Hepatocyte (in vitro differentiated cells): ENCODE measurements at places on chromosomes 7 and 10. TPM values are rescaled to one million over a fixed set of nuclear protein-coding genes. Genes with fewer than 3 reads are reported as not detected.

The GARIN1A gene
- polyA plus RNA-seq, result 0.44 and 1.7 TPM in 2 replicates

The GAD2 gene
- 0.33 TPM in 1 of 2 replicates, not detected in the other for polyA plus RNA-seq

The HYAL4 gene
- not detected in 2 replicates for polyA plus RNA-seq

The NDUFB8 gene
- polyA plus RNA-seq, result 350 and 355 TPM in 2 replicates

GRCh38 chr7:107728276-107728675 is 15.7 kb upstream of the CBLL1 start:
- H3K4me1 ChIP-seq, result no peaks in the 10 kb centered on the region
- no peak overlapping the region for H3K4me3 ChIP-seq
- DNase-seq, result no peak
- H3K27ac ChIP-seq, result no peak overlapping the region
- H3K27me3 ChIP-seq, result peaks cover 14% of the 10 kb centered on the region

DNA sequence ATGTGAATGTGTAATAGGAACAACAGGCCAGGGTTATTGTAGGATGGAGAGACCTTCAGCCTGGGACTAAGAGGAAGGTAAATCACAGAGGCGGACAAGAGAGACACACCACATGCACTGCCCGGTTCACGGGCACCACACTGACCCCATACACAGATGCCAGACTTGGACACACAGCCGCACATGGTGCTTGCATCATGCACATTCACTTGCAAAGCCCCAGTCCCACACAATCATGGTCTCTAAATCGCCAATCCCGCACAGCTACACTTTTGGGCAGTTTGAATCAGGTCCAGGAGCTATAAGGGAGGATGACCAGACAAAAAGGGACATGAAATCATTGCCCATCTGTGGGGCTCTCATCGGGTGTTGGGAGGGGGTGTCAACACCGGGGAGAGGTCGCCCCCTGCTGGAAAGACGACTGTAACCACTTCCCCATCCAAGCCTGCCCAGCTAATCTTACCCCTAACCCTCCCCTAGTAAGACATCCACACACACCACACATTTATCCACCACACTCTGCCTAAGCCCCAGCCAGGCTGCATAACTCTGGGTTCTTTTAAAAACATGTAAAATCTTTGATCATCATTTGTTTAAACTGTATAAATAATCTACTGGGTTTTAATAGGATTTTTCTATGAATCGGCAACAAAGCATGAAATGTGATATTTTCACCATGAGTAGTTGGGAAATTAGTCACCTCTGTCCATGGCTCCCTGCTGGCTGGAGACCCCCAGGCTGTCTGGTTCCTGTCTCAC is 40.5 kb upstream of the SLF2 start:
- peak; percentile 68 for DNase-seq
- H3K27me3 ChIP-seq, result peaks cover 10% of the 10 kb centered on the region
- no peak overlapping the region for H3K27ac ChIP-seq
- peaks cover 12% of the 10 kb centered on the region for H3K4me1 ChIP-seq
- H3K4me3 ChIP-seq, result no peak overlapping the region

- DNase-seq, result no peak
- no peaks in the 10 kb centered on the region for H3K4me1 ChIP-seq
- no peak overlapping the region for H3K27ac ChIP-seq
- H3K4me3 ChIP-seq, result no peak overlapping the region
Observed at GRCh38 chr10:13770760-13771493, 184.2 kb downstream of the PRPF18 start.

GRCh38 chr7:17402628-17403278 is 104.3 kb downstream of the AHR start:
- no peak overlapping the region for H3K4me3 ChIP-seq
- no peaks in the 10 kb centered on the region for H3K36me3 ChIP-seq
- DNase-seq, result no peak

DNA sequence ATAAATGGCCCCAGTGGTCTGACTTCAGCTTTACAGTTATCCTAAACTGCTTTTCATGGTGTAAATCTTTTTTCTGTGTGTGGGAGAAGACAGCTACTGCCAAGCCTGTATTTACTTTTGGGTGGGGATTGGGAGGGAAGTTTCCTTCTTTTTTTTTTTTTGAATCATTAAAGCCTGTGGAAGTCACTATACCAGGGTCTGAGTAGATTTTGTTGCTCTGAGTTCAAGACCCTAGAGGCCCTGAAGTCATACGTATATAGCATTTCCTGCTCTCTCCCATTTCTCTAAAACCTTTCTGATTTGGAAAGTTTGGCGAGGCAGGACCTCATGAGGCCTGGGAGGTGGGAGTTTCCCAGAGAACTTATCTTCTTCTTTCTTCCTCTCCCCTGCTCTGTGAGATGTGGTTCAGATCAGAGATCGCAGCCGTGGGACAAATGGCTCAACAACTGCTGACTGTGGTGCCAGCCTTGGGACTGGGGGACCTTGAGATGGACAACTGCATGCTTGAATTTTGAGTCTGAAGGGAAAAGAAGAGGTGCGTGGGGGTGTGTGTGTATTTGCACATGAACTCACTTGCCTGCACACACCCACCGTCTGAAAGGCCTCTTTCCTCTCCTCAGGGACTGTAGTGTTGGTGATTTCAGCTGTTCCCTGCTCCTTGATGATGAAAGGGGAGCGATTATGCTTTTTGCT is 18.1 kb downstream of the LRMDA start:
- H3K27ac ChIP-seq, result no peak overlapping the region
- no peaks in the 10 kb centered on the region for H3K27me3 ChIP-seq
- DNase-seq, result no peak
- no peak overlapping the region for H3K4me3 ChIP-seq
- peaks cover 12% of the 10 kb centered on the region for H3K4me1 ChIP-seq

GRCh38 chr7:37642028-37642540 is 41.5 kb upstream of the GPR141 start:
- no peaks in the 10 kb centered on the region for H3K27me3 ChIP-seq
- no peaks in the 10 kb centered on the region for H3K4me1 ChIP-seq
- DNase-seq, result no peak
- H3K4me3 ChIP-seq, result no peak overlapping the region
- no peaks in the 10 kb centered on the region for H3K36me3 ChIP-seq

DNA sequence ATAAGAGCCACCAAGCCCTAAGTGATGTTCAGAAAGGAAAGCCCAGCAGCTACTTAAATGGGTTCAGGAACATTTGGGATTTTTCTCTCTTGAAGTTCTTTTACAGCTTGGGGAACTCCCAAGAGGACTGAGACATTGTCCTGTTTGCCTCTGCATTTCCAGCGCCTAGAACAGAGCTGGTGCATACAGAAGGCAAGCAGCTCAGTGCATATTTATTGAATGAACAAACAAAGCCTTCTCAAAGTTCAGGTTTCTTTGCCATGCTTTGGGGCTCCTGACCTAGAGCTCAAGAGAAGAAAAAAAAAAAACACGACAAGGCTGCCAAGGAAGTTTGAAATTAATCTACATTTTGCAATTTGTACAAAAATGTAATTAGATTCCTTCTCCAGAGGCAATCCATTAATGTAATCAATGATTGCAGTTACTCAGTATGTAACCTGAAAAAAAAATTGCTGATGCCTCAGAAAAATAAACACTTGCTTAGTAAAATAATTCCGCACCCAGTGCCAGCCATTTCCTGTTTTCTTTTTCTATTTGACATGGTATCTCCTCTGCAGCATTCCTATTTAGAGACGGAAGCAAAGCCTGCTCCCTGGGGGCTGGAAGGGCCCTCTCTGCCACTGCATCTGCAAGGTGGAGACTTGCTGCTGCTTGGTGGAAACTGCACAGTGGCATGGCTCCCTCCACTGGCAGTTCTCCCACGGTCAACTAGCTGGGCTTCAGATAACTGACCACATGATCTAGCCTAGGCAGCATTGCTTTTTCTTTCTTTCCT is 157.3 kb downstream of the TMEM178B start:
- H3K4me3 ChIP-seq, result no peak overlapping the region
- H3K27me3 ChIP-seq, result no peaks in the 10 kb centered on the region
- DNase-seq, result peak; percentile 63
- H3K4me1 ChIP-seq, result no peaks in the 10 kb centered on the region

- H3K27me3 ChIP-seq, result no peaks in the 10 kb centered on the region
- no peak overlapping the region for H3K27ac ChIP-seq
- H3K4me1 ChIP-seq, result no peaks in the 10 kb centered on the region
Observed at GRCh38 chr7:132279718-132280117, 296.6 kb downstream of the PLXNA4 start.

DNA sequence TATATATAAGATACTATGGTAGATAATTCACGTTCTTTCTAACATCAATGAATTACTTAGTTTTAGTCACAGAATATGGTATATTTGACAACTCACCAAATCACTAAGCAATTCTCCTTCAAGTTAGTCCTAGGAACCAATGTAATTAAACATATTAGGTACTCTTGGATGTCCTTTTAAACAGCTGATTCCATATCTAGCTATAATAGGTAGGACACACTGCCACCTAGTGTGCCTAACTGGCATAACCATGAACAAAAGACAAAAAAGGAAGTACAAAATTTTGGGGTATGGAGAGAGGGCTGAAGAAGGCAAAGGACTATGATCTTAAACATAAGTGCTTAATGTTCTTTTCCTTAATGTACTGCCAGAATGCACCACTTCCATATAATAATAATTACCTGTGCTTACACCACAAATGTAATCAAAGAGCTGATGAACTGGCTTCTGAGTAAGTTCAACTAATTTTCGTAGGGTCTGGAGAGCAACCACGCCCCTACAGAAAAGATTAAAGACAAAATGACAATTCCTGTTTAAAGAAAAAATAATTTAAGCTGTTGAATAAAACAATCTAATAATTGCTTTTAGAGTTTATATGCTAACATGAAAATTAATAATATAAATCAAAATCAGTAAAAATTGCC is 28.7 kb downstream of the PNPLA8 start:
- no peaks in the 10 kb centered on the region for H3K36me3 ChIP-seq
- no peak overlapping the region for H3K4me3 ChIP-seq
- H3K27ac ChIP-seq, result no peak overlapping the region
- H3K4me1 ChIP-seq, result no peaks in the 10 kb centered on the region
- peak; percentile 54 for DNase-seq

GRCh38 chr7:148290538-148290937 is 300.0 kb upstream of the C7orf33 start:
- H3K36me3 ChIP-seq, result no peaks in the 10 kb centered on the region
- no peaks in the 10 kb centered on the region for H3K27me3 ChIP-seq
- no peak overlapping the region for H3K4me3 ChIP-seq
- no peak overlapping the region for H3K27ac ChIP-seq
- DNase-seq, result no peak
- H3K4me1 ChIP-seq, result peaks cover 5% of the 10 kb centered on the region

DNA sequence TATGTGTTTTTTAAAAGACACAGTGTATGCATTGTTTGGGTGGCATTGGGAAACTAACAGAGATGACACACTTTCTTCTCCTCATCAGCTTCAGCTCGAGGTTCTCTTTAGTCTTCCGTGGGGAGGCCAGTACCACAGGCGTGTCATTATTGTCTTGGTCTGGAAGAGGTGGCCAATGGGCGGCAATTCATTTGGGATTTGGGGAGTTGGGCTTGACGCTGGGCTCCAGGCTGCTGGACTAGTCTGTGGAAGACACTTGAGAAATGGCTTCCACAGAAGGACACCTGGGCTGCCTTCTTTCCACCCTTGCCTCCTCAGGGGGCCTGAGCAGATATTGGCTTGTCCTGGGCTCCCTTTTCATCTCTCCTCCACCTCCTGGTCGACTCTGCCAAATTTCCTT is 192.2 kb downstream of the SH2D4B start:
- no peaks in the 10 kb centered on the region for H3K27me3 ChIP-seq
- no peaks in the 10 kb centered on the region for H3K36me3 ChIP-seq
- H3K4me3 ChIP-seq, result no peak overlapping the region

GRCh38 chr7:149431486-149432120 is 29.3 kb downstream of the ZNF777 start:
- H3K27me3 ChIP-seq, result no peaks in the 10 kb centered on the region
- H3K36me3 ChIP-seq, result no peaks in the 10 kb centered on the region
- no peaks in the 10 kb centered on the region for H3K4me1 ChIP-seq
- DNase-seq, result no peak
- no peak overlapping the region for H3K27ac ChIP-seq

DNA sequence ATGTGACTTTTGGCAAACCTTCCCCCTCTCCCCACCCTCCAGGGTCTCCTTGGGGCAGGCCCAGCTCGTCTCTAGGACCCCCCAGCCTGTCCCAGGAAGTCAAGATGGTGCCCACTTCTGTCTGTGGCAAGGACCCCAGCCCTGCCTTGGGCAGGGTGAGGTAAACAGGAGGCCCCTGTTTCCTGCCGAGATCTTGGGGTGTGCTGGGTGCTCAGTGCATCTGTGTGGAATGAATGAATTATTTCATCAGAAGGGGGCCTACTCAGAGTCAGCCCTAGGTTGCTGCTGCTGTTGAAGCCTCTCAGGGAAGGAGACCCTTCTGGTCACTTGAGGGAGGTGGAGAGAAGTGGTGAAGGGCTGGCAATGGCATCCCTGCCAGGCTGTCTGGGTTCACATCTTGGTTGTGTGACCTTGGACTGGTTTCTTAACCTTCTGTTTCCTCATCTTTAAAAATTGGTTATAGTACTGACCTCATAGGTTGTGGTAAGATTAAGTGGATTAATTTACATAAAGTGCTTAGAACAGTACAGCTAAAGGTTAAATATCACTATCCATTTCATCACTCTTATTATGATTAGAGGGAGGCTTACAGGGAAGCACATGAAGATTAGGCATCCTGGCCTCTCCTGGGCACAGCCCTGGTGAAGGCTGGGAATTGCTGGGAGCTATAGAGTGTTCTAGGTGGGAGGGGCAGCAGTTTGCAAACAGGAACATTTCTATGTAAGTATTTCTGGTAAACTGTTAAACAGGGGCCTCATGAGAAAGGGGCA is 67.7 kb downstream of the ZMIZ1 start:
- DNase-seq, result no peak
- peaks cover 59% of the 10 kb centered on the region for H3K4me1 ChIP-seq
- no peaks in the 10 kb centered on the region for H3K36me3 ChIP-seq
- no peaks in the 10 kb centered on the region for H3K27me3 ChIP-seq
- peak overlapping the region; percentile 87 for H3K27ac ChIP-seq

- no peak overlapping the region for H3K4me3 ChIP-seq
- H3K36me3 ChIP-seq, result no peaks in the 10 kb centered on the region
- no peaks in the 10 kb centered on the region for H3K27me3 ChIP-seq
- H3K4me1 ChIP-seq, result peaks cover 39% of the 10 kb centered on the region
- peak overlapping the region; percentile 97 for H3K27ac ChIP-seq
Observed at GRCh38 chr10:72310636-72311035, 36.9 kb downstream of the DDIT4 start.

DNA sequence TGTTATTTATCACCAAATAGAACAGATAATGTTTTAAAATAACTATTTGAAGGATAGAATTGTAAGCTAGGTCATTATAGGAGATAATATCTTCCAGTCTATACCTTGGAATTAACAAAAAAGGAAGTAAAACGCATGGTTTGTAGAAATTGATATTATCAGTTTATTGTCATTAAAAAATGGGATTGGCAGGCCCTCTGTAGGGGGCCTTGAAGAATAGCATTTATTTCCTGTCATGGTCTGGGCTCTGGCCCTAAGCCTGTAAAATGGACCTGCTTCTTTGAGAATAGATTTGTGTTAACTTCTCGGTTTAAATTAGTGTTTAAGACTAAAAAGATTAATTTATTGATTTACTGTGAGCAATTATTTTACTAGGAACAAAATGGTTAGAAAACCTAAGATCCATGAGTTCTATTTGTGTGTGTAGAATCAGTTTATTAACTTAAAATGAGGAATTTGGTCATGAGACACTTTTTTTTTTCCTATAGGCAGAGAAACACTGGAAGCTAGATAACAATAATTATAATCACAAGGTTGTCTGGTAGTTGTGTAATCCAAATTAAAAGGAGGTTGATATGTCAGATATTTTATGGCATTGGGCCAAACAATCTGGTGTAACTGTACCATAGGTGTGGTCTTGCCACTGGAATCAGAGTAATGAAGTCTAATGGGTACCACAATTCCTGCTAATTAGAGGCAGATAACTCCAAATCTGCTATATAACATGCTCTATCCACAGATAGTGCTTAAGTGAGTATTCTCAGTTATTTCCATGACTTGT is 197.4 kb upstream of the FOXP2 start:
- no peak overlapping the region for H3K4me3 ChIP-seq
- no peaks in the 10 kb centered on the region for H3K36me3 ChIP-seq
- no peaks in the 10 kb centered on the region for H3K4me1 ChIP-seq
- H3K27me3 ChIP-seq, result no peaks in the 10 kb centered on the region
